ENCODE measurements at places on chromosomes 13 and 19.

DNA sequence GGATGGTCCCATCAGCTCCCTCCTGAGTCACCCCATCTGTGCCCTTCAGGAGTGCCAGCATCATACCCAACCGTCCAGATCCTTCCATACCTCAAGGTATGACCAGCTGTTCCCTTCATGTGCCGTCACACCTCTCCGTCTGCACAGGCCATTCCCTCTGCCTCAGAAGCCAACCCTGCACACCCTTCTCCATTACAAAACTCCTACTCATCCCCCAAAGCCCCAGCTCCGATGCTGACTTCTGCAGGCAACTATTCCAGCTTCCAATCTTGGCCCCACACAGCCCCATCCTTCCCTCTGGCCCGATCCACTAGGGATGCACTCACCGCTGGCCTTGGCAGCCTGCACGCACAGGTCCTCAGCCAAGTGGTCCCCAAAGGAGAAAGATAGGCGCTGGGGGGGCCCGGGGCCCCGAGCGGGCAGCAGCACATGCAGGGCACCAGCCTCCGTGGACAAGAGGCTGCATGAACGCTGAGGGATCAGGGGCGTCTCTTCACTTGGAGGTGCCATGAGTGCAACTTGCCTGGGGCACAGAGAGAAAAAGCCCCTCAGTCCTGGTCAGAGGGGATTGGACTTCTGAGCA lies 3.8 kb downstream of the JAK3 start:
- DNase-seq = no peak

DNA sequence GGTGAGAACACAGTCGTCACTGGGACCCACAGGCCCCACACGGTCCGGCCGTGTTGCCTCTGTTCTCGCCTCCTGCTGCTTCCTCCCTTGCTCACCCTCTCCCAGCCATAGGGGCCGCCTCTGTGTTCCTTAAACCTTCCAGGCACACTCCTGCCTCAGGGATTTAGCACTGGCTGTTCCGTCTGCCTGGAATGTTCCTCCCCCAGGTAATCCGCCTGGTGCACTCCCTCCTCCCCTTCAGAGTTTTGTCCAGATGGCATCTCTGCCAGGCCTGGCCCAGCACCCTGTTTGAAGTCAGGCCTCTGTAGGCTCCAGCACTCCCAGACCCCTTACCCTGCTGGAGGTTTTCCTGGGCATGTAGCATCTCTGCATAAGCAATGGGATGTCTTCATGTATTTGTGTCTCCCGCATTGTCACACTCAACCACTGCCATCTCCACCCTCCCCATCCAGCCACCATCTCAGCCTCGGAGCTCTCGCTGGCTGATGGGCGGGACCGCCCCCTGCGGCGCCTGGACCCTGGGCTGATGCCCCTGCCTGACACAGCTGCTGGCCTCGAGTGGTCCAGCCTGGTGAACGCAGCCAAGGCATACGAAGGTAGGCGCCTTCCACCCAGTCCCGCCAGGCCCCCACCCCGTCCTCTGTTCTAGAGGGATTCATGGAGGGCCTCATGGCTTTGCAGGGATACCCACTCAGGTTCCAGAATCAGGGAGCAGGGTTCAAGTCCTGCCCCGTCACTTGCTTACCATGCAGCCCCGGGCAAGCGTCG lies 25.9 kb downstream of the DPF1 start:
- DNase-seq = no peak

- no peak for DNase-seq
Measured at GRCh38 chr19:43499042-43499441, 5.5 kb downstream of the PHLDB3 start.

DNA sequence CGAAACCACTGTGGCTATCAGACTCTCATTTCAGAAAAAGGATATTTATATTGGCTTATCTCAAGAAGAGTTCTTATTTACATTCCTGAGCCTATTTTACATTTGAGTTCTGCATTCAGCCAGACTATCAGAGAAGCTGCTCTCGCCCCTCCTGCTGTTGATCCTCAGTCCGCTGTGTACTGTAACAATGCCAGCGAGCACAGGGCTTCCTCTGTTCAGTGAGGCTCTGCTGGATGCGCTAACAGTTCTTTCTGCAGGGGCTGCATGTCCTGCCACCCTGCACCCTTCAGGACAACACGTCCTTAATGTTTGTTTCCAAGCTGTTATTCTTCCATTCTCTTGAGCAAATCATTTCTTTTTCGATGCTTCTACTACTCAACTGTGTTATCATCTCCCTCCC lies 463.7 kb upstream of the SGCG start:
- DNase-seq = no peak

DNA sequence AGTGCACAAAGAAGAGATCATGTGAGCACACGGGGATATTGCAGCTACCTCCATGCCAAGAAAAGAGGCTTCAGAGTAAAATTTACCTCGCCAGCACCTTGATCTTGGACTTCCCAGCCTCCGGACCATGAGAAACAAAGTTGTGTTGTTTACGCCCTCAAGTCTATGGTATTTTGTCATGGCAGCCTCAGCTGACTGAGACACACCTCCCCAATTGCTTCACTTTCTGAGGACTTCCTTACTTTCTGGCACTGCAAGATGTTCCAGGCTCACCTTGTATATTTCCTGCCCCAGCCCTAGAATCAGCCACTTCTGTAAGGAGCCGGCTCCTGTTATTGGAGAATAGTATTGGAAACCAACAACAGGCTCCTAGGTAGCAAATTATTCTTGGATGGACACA lies 6.6 kb upstream of the CEBPG start:
- no peak for DNase-seq

DNA sequence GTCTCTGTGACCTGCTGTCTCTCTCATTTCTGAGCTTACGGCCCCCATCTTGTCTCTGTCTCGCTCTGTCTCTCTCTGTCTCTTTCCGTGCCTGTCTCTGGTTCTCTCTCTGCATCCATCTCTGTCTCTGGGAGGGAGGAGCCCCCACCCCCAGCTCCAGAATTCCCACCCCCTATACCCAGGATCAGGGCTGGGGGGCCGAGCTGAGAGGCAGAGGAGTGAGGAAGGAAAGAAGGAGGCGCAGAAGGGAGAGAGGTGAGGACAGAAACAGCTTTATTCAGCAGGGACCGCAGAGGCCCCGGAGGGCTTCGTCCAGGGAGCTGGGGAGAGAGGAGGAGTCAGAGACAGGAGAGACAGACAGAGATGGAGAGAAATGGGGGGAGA lies 14.0 kb downstream of the JOSD2 start:
- DNase-seq = no peak

DNA sequence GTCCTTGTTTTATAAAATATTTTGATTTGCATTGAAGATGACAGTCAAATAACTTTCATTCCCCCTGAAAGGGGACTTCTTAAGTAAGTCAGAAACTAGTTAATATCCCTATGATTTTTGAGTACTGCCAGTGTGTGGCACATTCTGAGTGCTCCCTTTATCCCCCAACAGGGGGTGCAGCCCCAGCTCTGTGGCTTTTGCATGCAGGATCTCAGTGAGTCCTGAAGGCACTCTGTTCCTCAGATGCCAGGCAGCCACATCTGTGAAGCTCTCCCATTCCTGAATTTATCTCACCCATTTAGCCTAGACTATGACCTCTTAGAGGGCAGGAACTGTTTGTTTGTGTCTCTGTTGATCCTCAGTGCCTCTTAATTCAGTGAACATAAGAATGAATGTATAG lies 123.1 kb downstream of the CDK8 start:
- peak; percentile 5 for DNase-seq

DNA sequence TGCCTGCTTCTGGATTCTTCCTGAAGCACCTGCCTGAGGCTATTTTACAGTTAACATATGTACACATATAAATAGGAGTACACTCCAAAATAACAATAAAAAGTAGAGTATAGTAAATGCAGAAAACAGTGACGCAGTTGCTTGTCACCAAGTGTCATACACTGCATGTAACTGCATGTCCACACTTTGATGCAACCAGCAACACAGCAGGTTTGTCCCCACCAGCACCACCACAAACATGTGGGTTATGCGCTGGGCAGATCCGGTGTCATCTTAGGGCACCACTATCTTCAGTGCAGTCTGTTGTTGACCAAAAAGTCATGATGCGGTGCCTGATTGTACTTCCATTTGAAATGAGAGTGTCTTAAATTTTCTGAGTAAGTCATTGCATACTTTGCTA lies 51.3 kb downstream of the COL4A2 start:
- no peak for DNase-seq

- DNase-seq = no peak
Measured at GRCh38 chr19:51632126-51632525, 1.9 kb upstream of the SIGLEC5 start.

- DNase-seq = no peak
Measured at GRCh38 chr19:40596608-40597328, 4.4 kb upstream of the LTBP4 start.

DNA sequence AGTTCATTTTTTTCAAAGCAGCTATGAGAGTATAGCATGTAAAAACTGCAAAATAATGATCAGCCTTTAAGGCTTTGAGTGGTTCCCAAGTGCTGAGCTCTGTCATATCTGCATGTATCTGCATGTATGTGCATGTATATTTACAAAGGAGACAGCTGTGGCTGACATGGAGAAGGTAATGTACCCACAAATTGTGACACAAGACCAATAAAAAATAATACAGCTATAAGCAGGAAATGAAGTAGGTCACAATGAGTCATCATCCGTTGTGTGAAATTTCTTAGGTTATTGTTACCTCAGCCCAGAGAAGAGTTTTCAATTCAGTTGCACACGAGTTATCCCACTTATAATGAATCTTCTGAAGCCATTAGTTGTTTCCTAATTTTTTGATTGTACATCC lies 60.9 kb upstream of the MED4 start:
- peak; percentile 74 for DNase-seq

DNA sequence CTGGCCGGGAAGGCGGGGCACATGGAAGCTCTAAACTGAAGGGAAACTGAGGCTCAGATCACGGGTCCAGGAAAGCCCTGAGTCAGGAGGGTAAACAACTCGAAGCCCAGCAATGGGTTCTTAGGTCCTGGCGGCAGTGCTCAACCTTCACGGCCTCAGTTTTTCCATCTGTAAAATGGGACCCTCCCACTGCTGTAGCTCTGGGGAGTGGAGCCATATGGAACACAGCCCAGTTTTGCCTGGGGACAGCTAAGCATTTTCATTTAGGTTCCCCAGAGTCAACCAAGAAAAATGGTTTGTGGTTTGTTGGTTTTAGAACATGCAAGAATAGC lies 30.4 kb downstream of the CEBPG start:
- no peak for DNase-seq

GRCh38 chr19:4360641-4361151 lies 17.3 kb downstream of the MPND start:
- no peak for DNase-seq

GRCh38 chr19:32622002-32622401 lies 41.0 kb downstream of the PDCD5 start:
- DNase-seq = no peak

DNA sequence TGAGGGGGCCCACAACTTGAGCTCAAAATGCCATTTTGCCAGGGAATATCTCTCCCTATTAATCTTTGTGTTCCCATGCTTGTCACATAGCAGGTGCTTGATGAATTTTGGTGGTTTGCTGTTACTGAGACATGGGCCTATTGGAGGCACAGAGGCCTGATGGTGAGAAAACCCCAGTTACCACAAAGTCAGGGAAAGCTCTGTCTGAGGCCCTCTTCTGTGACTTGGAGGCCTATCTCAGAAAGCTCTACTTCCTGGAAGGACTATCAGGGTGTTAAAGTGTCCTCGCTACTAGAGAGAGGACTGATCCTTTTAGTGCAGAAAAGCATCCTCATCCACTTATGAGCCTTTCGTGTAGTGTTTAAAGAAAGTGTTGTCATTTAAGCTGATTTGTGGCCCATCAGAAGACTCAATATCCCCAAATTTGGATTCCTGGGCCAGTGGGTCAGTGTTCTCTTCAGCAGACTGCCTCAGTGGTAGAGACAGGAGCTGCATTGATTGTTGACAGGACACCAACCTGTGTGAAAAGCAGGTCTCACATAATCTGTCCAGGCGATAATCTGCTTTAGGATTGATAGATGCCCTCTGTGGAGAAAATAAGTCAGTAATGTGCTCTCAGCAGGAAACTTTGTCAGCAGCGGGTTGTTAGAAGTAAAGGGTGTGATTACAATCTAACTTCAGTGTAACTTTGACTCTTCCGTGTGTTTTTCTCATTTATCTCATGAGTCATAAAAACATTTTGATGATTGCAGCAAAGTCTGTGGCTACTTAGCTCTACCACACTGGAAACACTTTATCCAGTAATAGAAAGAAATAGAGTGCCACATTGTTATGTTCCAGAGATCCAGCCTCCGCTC lies 121.0 kb downstream of the AKAP11 start:
- no peak for DNase-seq

DNA sequence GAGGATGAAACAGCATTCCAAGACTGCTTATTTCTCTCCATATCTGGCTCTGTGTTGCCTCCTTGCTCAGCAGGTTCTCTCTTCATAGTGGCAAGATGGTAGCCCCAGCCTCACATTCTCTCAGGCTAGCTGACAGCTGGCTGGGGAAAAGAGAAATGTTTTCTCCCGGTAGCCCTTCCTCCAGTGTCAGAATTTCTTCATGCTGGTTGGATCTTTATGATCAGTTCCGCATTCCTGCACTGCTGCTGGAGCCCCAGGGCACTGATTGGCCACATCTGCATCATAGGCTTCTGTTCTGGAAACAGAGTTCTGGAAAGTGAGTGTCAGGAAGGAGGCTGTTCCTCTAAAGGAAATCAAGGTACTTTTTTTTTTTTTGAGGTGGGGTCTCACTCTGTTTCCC lies 24.6 kb downstream of the POP4 start:
- no peak for DNase-seq

DNA sequence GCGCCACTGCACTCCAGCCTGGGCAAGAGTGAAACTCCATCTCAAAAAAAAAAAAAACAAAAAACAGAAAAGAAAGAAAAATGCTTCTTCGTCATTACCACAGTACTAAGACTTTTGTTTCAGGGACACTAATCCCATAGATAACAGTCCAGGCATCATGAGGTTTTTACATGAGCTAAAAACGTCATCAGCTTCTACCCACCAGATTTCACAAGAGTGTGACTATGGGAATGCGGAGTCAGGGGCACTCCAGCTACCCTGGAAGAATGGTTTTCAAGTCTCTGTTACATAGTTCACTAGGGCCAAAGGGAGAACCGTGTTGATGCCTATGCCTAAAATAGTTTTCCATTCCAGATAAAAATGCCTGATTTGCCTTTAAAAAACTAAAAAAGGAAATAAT lies 33.2 kb downstream of the RAB20 start:
- no peak for DNase-seq

DNA sequence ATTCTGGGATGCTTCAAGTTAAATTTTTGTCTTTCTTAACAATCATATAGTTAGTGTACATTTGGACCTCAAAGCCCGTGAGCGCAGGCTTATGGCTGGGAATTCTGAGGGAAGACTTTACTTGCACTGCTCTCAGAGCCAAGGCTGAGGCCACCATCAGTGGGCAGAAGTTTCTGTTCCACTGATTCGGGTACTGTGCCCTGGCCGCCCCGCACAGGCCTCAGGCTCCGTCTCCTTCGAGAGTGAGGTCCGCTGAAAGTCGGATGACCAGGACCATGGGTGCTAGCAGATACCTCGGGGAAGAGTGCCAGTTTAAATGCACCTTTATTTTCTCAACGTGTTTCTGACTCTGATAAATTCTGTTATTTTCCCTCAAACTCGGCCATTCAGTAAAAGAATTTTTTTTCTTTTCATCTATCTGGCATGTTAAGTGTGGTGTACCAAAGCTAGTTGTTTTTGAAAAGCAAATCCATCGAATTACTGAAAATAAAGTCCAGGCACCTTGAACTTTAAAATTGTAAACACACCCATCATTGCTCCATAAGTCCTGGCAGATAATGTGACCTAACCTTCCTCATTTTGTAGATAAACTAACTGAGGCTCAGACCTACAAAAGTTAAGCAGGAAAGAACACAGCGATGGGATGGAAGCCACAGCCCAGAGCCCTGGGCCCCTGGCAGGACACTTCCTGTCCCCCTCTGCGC lies 126.7 kb downstream of the SOX1 start:
- no peak for DNase-seq

- no peak for DNase-seq
Measured at GRCh38 chr19:11446652-11447301, 11.3 kb downstream of the PRKCSH start.
